ENCODE measurements at places on chromosomes 16 and 17.

GRCh38 chr16:89114159-89114981 lies 20.7 kb downstream of the ACSF3 start:
- DNase-seq, result no peak

DNA sequence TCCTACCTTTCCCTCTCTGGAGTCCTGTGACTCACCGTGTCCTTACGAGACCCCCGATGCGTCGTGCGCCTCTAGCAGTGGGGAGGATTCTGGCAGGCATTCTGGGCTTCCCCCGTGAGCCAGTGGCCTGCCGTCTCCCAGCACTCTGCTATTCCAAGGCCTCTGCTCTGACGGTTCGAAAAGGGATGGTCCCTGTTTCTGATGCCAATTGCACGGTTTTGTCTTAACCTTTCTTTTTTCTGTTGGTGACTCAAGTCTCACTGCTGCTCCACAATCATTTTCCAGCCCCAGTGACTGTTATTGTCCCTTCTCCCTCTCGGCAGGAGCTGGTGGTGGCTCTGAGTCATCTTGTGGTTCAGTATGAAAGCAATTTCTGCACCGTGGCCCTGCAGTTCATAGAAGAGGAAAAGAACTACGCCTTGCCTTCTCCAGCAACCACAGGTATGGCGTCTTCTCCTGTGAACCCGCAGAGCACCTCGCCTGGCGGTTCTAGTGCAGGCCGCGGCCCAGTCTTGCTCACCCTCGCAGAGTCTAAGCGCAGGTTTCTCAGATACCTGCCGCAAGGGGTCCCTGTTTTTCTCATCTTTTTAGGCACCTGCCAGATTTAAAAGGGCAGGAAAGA lies 100.1 kb upstream of the CHMP6 start:
- DNase-seq, result no peak

DNA sequence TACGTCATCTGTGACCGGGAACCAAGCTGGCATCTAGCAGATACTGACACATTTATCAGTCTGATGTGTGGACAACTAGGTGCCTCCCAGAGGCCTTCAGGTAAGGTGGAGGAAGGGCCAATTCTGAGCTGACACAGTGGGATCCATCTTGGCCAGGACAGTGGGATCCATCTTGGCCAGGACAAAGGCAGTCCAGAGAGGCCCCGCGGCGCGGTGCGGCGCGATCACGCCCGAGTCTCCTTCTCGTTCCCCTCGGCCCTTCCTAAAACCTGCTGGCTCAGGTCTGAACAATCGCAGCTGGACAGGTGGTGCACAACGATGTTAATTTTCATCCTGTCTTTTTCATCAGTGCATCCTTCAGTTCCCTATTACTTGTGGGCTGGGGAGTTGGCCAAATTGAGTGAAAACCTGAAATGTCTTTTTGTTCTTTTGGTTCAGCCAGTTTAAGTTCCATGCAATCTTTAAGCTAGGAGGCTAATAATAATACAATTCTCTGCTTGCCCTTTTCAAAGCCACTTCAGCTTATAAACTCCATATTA lies 486 bp upstream of the WSB1 start:
- DNase-seq, result no peak

- no peak for DNase-seq
Measured at GRCh38 chr16:47431960-47432359, 28.9 kb downstream of the ITFG1 start.

GRCh38 chr17:57880086-57880456 lies 30.2 kb upstream of the MRPS23 start:
- no peak for DNase-seq

- DNase-seq, result no peak
Measured at GRCh38 chr17:4008441-4009185, 44.4 kb upstream of the ATP2A3 start.

DNA sequence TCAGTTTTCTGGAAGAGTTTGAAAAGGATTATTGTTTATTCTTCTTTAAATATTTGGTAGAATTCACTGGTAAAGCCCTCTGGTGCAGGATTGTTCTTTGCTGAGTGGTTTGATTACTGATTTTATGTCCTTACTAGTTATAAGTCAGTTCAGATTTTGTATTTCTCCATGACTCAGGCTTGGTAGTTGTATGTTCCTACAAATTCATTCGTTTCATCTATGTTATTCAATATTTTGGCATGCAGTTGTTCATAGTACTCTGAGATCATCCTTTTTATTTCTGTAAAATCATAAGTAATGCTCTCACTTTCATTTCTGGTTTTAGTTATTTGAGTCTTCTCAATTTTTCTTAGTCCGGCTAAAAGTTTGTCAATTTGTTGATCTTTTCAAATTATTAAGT lies 58.1 kb upstream of the CRYM start:
- no peak for DNase-seq

- no peak for DNase-seq
Measured at GRCh38 chr17:71978435-71978834, 142.4 kb upstream of the SOX9 start.

DNA sequence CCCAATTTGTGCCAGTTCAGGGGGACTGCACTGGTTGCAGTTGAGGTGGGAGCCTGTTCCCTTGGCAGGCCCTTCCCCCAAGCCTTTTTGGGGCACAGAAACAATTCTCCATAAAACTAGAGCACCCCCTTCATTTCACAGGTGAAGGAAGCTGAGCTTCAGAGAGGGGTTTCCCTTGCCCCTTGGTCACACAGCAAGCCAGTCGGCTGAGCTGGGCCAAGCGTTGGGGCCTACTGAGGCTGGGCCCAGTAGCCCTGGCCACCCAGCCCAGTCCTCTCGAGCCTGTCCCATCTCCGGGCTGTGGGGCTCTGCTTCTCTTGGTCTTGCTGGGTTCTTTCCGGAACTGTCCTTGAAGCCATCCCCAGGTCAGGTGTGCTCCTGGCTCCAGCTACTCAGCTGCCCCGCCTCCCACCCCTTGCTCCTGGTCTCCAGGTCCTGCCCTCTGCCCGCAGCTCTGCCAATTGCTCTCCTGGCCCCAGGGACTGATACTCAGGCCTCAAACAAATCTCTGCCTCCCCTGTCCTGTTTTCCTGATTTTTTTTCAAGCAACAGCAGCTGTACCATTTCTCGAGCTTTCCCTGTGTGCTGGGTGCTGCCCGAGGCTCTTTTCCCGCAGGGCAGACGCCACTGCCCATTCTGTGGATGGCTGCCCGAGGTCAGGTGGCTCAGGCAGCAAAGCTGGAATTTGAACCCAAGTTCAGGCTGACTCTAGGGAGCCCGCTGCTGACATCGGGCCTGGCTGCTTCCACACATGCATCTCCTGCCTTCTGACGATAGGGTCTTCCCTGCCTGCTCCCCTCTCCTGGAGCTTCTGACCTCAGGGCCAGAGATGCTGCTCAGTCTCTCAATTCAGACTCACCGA lies 87.4 kb upstream of the NKD1 start:
- no peak for DNase-seq

Data from NCI-H1048 (cell line).